ENCODE measurements at places on chromosomes 4 and X. TPM values are rescaled to one million over a fixed set of nuclear protein-coding genes. Genes with fewer than 3 reads are reported as not detected.

SYTL5 gene
- total RNA-seq = not detected

SMIM14 gene
- total RNA-seq = 71.2 TPM

PLXNB3 gene
- total RNA-seq = 39.4 TPM

GRCh38 chr4:65943076-65943475 lies 272.8 kb upstream of the EPHA5 start:
- no peaks in the 10 kb centered on the region for H3K36me3 ChIP-seq
- H3K27me3 ChIP-seq = no peaks in the 10 kb centered on the region
- H3K4me1 ChIP-seq = no peaks in the 10 kb centered on the region
- peak; percentile 47 for DNase-seq
- H3K4me3 ChIP-seq = no peak overlapping the region

All from PC-9 (cell line).